ENCODE measurements at places on chromosomes 3 and 15. TPM values are rescaled to one million over a fixed set of nuclear protein-coding genes. Genes with fewer than 3 reads are reported as not detected.

DNA sequence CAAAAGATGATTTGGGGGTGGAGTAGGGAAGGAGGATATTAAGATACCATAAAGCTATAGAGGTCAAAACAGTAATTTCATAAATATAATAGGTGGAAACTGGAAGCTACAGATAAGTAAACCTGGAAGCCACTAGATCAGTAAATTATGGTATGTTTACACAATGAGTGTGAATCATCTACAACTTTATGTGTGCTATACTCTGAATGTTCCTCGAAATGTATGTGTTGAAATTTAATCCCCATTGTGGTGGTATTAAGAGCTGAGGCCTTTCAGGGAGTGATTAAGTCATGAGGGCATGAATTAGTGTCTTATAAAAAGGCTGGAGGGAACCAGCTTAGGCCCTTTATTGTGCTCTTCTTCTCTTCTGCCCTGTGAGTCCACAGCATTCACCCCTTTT, 25.2 kb downstream of the EOMES start:
- no peak for DNase-seq

GRCh38 chr15:75117993-75118392, 83.7 kb upstream of the C15orf39 start:
- no peak for DNase-seq

DNA sequence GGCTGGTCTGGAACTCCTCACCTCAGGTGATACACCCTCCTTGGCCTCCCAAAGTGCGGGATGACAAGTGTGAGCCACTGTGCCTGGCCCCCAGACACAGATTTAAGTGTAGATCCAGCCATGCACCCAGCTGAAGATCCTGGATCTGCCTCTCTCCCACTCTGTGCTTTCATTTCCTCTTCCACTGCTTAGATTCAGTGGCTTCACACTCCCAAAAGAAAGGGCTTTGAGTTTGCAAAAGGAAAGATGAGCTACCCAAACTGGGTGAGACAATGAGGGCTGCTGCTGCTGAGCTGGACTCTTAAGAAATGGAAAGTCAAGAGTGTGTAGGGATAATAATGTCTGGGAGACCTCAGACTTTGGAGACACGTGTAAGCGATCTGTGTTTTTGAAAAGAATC, 45.5 kb downstream of the ISG20 start:
- DNase-seq = no peak

DNA sequence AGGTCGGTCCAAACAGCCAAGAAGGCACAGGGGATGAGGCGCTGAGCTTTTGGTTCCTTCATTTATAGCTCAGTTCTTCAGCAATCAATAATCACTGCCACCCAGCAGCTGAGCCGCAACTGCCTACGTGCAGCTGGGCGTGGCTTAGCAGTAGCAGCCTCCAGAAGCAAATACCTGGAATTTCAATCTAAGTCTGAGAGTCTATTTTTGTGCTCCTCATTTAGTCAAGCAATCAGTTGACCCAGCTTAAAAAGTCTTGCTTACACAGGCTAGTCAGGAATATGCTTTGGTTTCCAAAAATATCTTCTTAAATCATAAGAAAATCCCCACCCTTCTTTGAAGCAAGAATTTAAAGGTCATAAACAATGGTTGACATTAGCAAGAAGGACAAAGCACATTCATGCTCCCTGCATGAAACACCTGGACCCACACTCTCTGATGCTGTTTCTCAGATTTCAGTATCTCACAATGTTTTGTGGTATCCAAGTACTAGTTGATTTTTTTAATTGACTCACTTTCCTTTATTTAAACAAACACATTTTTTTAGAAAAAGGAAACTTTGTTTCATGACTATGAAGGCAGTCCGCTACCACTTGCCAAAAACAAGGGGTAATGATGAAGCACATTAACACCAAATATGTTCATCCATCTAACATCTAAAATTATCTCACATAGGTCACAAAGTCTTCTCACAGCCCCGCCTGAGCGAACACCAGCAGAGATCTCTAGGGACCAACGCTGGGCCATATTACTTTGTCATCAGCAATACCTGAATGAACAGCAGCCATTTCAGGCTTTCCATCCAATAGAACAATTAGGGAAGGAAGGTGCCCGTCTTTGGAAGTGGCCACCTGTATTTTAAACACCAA, 106.1 kb downstream of the OXNAD1 start:
- DNase-seq = no peak

DNA sequence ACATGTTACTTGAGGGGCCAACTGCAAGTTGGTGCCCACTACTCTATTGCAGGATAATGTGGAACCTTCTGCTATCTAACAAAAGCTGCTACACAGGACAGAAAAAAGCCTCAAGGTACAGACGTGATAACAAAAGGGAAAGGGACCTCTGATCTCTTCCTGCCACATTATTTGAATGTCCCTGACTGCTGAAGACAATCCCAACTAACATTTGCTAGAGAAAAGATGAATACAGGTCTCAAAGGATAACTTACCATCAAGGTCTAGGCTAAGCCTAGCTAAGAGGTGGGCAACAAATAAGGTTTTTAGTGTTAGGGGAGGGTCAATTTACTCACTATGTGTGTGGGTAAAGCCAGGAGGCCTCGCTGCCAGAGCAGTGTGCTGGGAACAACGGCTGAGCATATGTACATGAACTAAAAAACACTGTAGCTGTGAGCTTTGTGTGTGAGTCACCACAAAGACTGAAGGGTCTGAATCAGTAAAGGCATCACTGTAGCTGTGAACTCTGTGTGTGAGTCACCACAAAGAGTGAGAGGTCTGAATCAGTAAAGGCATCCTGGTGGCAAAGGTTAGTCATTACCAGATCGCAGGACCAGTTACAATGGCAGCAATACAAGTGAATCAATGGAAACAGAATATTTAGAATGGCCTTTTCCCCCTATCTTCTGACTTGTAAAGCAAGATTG, 111.7 kb downstream of the LMLN start:
- no peak for DNase-seq

DNA sequence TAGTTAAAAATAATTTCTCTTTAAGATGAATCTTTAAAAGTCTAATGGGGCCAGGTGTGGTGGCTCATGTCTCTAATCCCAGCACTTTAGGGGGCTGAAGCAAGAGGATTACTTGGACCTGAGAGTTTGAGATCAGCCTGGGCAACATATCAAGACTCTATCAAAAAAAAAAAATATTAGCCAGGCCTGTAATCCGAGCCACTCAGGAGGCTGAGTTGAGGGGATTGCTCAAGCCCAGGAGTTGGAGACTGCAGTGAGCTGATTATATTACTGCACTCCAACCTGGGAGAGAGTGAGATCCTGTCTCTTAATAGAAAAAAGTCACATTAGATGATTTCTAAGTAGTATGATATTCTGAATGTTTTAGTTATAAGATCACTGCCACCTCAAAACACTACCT, 322.0 kb upstream of the MANF start:
- DNase-seq = no peak

GRCh38 chr3:139934613-139935015, 371 bp upstream of the CLSTN2 start:
- DNase-seq = peak; percentile 46

DNA sequence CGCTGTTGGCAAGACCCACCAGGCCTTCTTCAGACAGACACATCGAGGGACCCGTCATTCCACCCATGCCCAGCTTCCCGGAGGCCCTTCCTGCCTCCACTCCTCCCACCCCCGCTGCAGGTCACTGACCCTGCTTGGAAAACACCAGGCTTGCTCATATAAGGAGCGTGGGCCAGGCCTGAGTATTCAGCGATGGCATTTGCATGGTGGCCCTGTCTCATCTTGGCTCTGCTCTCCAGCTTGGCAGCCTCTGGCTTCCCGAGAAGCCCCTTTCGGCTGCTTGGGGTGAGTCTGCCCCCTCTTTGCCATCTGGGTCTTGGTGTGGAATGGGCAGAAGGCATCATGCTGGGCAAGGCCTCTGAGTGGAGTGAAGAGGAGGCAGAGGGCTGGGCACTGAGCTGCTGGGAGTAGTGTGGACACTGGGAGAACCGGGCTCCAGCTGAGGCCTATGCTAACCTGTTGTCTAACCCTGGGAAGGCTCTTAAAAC, at the start of gene ITIH3:
Gene ITIH3, plus strand, starts transcription at position 185 of the 488 bp plus-strand sequence. Its CDS starts 8 bp downstream, at position 193.
- no peak for DNase-seq

- DNase-seq = no peak
Measured at GRCh38 chr3:175865724-175866123, 1006.6 kb downstream of the NAALADL2 start.

GRCh38 chr3:171183042-171183441, 156.5 kb upstream of the SLC2A2 start:
- DNase-seq = no peak

- no peak for DNase-seq
Measured at GRCh38 chr15:91472316-91472756, 372.3 kb downstream of the SV2B start.

The CCDC54 gene
- not detected for total RNA-seq

The DVL3 gene
- 55.1 TPM for total RNA-seq

The VPS33B gene
- total RNA-seq = 13.3 TPM

The ATP8B4 gene
- total RNA-seq = 9.0 TPM

The COMMD4 gene
- total RNA-seq = 59.0 TPM
